ENCODE measurements at places on chromosomes 2 and 18.

GRCh38 chr2:151673016-151673415 lies 61.3 kb downstream of the NEB start:
- no peak for DNase-seq

DNA sequence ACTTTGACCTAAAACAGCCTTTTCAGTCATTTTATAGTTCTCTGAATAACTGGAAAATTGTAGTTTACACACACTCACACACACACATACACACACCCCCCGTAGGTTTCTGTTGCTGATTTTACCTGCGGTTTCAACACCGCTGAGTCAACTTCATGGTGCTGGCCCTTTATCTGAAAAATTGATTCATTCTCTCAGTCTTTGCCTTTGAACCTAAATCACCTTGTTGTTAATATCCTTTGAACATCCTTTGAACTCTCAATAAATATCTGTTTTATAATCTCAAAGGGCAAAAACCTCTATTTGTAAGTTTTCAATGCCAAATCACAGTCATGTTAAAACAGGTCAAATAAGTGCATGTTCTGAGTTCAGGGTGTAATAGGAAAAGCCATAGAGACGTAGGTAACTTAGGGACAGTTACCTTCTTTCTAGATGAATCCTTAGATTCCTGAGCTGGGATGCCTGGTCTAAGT lies 109.0 kb upstream of the BZW1 start:
- peak; percentile 47 for DNase-seq

- DNase-seq: no peak
Observed at GRCh38 chr2:164498836-164499235, 122.4 kb downstream of the GRB14 start.

DNA sequence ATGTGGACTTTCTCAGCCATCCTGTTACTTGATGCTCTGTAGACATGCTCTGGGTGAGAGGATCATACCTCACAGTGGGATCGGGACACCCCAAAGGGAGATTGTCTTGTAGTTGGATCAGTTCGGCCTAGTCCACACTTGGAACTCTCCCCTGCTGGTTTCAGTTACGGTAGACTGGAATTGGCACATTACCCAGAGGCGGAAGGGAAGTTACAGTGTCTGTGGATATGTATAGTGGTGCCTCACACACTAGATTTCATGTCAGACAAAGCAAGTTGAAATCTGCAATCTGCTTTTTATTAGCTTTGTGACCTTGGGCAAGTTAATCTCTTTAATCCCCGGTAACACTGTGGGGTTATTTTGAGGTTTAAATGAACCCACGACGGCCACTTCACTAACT lies 16.2 kb upstream of the CTAGE1 start:
- no peak for DNase-seq

DNA sequence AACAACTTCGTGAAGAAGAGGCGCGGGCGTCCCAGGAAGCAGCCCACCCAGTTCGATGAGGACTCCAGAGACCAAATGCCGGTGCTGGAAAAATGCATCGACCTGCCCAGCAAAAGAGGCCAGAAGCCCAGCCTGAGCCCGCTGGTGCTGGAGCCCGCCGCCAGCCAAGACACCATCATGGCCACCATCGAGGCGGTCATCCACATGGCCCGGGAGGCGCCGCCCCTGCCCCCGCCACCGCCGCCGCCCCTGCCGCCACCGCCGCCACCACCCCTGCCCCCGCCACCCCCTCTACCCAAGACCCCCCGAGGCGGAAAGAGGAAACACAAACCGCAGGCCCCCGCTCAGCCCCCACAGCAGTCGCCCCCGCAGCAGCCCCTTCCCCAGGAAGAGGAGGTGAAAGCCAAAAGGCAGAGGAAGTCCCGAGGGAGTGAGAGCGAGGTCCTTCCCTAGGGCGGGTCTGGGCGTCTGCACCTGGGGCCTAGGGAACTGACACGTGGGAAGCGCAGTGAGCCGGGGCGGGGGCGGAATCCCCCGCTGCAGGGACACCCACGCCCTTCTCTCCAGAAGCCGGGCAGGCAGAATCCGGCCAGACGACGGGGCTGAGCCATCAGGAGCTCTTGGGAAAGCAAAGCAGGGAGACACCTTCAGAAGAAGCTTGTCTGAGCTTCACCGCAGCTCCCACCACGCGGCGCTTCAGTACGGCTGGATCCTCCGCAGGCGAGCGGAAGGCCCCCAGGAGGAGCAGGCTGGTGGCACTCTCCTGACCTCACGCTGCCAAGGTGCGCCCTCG lies 382.8 kb downstream of the SETBP1 start:
- DNase-seq: no peak

DNA sequence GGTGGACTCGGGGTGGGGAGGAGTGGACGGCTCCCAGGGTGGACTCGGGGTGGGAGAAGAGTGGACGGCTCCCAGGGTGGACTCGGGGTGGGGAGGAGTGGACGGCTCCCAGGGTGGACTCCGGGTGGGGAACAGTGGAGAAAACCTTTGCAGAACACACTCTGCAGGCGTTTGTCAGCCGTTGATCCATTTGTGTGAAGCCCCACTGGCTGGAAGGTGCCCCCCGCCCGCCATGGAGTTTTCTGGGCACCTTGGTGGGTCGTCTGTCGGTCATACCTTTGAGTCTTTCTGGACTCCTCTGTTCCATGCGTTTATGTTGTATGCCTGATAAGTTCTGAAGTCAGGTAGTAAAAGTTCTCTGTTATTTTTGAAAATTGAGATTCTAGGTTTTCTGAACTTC lies 12.5 kb downstream of the CTDP1 start:
- DNase-seq: no peak

DNA sequence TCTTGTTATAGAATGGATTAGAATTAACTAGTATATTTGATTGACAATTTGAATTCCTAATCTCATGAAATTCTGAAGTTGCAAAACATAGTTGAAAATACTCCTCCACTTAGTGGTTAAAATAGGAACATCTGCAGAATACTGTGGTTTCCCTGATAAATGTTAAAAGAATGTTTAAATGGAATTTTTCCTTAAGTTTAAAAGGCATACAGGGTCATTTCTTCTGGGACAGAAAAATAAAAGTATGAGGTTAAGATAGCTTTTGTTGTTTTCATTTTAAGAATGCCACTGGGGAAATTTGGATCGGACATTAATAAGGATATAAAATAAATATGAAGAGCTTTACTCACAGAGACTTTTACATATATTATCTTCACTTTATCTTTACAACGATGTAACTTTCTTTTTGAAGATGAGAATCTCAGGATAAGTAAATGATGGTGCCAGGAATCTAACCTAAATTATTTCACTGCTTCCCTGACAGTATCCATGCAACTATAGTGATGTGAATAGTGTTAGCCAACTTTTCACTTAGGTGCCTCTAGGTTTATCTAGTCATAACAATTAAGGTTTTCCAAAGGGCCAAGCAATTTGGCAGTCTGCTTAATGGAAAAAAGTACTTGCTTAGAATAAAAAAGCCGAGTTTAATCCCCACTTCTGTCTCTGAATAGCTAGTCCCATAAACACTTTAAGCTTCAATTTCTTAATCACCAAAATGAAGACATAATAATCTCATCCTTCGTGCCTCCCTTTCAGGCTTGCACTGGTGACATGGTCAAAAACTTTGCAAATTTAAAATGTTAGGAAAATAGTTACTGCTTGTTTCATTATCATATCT lies 151.8 kb upstream of the STK17B start:
- no peak for DNase-seq

- DNase-seq: no peak
Observed at GRCh38 chr2:132437852-132438669, 21.5 kb downstream of the GPR39 start.

- no peak for DNase-seq
Observed at GRCh38 chr2:204081487-204082425, 145.2 kb downstream of the ICOS start.

DNA sequence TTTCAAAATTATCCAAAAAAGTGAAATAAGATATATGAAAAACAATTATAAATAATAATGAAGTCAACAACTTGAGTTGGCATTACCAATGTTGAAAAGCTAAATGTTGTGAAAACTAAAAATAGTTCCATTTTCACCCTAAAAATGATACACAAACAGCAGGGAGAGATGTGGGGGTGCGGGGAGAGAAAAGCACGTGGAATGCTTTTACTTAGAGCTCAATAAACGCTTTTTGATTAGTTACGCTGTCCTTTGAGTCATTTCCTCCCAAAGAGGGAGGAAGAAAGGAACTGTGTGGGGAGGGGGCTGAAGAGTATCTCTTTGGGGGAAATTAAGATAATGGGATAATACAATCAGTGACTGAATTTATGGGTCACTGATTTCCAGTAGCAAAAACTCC lies 29.2 kb downstream of the ZNF521 start:
- DNase-seq: no peak

- no peak for DNase-seq
Observed at GRCh38 chr2:179692610-179693009, 168.8 kb downstream of the ZNF385B start.

DNA sequence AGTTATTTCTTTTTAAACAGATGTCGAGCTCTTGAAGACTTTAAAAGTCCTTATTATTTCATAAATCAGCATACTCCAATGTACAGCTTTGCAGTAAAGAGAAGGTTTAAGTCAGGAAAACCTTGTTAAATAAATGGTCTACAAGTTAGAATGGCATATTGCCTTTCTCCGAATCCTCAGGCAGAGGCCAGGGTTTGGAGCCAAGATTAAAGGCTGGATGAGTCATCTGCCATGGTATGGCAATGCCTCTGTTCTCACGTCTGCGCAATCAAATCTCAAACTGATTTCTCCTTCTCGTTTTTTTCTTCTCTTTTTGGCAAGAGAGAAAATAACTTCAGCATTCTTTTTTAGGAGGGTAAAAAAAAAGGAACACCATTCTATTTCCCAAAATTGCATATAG lies 5.6 kb upstream of the KCNJ3 start:
- no peak for DNase-seq

DNA sequence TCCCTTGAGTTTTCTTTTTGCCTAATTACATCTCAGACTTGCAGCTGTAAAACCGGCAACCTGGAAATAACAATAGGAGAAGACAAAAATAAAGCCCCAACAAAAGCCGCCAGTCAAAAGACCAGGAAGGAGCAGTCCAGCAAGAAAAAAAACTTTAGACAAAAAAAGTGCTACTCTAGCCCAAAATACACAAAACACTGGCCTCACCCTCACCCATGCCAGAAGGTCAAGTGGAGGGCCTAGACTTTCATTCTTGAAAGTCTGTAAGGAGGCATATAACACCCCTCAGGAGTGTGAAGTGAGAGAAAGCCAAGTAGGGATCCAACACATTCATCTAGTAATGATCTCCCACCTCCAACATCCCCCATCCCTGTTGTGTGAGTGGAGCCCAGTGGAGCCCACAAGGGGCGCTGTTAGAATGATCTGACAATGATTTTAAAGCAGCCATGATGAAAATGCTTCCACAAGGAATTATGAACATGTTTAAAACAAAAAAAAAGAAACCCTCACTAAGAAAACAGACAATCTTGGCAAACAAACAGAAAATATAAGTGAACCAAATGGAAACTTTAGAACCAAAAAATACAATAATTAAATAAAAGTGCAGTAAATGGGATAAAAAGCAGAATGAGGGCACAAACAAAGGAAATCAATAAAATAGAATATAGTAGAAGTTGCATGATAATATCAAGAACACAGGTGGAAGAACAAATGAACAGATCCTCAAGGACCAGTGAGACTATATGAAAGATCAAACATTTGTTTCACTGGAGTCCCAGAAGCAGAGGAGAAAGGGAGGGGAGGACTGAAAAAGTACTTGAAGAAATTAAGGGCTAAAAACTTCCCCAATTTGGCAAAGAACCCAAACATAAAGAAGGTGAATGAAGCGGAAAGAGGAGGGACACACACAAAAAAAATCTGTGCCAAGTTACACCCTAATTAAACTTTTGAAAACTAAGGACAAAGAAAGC lies 23.9 kb downstream of the SESTD1 start:
- no peak for DNase-seq

DNA sequence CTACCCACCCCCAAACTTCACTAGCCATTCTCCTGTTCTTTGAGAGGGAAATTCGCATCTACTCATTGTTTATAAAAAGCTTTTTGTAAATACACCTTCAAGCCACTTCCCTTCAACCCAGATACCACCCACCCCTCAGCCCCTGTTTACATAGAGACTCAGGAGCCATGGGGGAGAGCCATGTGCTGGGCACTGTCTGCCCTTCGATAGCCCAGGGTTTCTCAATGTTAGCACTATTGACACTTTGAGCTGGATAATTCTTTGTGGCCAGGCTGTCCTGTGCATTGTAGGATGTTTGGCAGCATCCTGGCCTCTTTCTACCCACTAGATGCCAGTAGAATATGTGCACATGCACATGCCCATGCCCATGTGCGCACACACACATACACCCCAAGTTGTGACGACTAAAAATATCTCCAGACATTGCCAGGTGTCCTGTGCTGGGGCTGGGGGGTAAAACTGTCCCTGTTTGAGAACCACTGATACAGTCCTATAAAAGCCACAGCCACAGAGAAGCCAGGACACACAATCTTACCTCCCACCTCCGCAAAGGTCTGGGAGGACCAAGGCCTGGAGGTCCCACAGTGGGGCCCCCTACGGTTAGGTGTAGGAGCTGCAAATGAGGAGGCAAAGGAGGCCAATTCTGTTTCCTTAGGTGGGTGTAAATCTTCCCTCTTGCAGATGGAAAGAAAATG lies 44.5 kb upstream of the ASPRV1 start:
- DNase-seq: no peak

DNA sequence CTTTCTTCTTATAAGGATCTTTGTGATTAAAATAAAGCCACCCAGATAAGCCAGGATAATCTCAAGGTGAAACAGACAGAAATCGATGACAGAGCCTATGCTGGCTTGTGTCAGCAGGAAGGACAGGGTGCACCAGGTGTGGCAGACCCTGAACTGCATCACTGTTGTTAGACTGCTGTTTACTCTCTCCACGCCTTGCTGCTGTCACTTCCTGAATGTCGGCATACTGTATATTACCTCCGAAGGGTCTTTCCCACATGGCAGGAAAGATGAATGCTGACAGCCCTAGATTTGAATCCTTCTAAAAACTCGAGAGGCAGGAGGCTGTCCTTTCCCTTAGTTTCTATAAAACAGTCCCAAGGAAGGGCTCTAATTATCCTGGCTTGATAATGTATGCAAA lies 18.9 kb upstream of the TMEM163 start:
- DNase-seq: no peak
